Renal pelvis (tissue), 12 donors: ENCODE measurements at places on chromosomes 4 and X.

- no peak for DNase-seq
Observed at GRCh38 chrX:7088968-7089615, 58.4 kb upstream of the STS start.

DNA sequence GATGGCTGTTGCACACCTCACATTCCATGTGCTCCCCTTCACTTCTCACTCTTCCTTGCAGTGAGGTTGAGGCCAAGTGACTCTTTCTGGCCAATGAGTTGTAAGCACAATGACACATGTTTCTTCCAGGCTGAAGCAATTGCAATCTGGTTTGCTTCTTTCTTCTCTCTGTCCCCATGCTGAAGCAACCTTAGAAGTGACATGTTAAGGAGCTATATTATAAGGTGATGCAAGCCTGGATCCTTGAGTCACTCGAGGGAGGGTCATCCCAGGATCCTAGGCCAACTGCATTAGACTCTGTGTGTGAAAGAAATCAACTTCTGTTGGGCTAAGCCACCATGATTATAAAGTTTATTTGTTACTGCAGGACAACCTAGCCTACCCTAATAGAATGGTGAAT, 45.5 kb upstream of the HS3ST1 start:
- DNase-seq = no peak

DNA sequence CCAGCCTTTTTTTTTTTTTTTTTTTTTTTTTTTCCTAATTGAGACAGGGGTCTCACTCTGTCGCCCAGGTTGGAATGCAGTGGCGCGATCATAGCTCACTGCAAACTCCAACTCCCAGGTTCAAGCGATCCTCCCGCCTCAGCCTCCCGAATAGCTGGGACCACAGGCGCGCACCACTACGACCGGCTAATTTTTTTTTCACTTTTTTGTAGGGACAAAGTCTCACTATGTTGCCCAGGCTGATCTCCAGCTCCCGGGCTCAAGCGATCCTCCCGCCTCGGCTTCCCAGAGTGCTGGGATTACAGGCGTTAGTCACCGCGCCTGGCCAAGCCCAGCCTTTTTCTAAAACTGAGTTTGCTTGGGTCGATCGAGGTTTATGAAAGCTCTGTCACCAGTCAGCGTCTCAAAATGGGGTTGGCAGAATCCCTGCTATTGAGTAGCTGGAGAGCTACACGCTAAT, 1.3 kb upstream of the OTUD5 start:
- DNase-seq = no peak

DNA sequence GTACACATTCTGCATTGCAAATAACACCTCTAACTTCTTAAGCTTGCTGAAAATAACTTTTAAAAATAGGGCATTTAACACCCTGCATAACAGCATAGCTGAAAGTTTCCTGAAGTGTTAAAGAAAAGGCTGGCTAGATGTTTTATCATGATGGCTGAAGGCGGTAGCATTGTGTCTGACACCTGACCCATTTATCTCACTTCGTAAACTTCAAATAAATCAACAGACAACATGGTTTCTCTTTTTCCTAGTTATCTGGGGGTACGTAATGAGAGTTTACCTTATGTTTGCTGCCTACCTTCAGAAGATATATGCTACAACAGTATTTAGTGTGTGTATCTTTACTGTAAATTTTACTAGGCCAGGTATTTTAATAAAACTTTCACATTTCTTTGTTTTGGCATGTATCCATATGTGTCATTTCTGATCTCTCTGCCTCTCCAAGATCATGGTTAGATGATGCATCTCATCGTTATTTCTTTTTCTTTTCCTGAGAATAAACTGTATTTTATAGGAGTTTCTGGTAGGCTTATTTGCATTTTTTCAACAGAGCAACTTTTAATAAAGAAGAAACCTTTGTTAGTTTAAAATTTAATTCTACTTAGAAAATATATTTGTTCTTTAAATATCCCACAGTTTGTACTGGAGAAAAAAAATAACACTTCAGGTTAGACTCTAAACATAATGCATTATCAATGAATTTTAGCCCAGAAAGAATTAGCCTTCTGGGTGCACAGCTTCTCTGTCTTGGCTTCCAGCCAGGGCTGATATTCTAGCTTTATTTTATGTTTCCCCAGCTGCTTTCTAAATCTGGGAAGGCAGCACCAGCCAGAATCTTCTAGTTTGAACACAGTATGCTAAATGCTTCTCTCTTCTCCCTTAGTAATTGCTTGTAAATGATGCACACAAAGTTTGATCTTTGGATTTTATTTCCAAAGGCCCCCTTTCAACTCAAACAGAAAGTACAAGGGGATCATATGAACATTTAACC, 2.9 kb downstream of the NDST4 start:
- DNase-seq = peak; percentile 61

DNA sequence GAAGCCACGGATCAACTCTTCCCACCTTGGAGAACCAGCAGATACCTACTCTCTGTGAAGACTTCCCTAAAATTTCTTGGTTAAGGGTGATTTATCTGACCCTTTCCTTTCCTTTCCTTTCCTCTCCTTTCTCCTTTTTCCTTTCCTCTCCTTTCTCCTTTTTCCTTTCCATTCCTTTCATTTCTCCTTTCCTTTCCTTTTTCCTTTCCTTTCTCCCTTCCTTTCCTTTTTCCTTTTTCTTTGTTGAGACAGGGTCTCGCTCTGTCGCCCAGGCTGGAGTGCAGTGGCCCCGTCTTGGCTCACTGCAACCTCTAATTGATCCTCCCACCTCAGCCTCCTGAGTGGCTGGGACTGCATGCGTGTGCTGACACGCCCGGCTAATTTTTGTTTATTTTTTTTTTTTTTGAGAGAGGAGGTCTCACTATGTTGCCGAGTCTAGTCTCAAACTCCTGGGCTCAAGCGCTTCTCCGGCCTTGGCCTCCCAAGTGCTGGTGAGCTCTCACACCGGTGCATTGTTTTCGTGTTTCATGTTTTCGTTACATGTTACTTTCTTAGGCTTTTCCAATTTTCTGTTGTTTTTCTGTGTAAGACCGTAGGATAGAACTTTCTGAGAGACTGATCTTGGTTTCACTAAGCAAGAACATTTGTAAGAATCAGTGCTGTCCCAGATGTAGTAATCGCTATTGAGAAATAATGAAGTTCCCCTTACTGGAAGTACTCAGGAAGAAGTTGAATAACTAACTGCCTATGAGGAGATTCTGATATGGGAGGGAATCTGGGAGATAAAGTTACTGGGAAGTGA, 2.0 kb downstream of the TMEM165 start:
- DNase-seq = no peak

DNA sequence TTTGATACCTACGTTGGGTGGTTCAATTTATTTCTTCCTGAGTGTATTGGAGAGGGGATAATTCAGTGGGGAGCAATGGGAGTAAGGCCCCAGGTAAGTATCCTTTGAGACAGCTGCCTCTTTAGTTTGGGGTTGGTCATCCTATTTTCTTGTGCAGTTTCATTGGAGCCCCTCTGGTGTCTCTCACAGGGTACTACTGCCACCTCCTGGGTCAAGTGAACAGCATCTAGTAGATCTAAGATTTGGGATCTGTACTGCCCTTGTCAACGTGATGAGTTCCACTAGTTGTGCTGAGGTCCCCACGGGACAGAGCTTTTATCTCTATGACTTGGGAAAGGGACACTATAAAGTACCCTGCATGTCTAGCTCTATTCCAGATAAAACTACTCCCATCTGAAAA, 80.6 kb downstream of the PBDC1 start:
- DNase-seq = peak; percentile 15

- no peak for DNase-seq
Observed at GRCh38 chr4:152682143-152682941, 2.5 kb upstream of the TMEM154 start.

- DNase-seq = no peak
Observed at GRCh38 chr4:19675172-19675811, 576.4 kb upstream of the SLIT2 start.

- no peak for DNase-seq
Observed at GRCh38 chrX:65677954-65678469, 10.6 kb downstream of the MSN start.

DNA sequence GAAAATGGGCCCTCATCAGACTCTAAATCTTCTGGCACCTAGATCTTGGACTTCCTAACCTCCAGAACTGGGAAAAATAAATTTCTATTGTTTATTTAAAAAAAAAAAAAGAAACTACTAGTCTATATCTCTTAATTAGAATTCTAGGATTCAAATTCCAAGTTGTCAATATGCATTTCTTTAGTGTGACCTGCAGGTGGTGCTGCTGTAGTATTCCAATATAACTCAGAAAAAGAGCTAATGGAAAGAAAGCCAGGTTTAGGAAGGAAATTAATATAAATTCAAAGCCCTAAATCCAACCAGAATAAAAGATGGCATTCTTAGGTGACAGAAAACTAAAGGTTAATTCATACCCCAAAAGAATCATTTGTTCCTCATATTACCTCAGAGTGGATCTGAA, 80.0 kb upstream of the NALF2 start:
- DNase-seq = no peak

DNA sequence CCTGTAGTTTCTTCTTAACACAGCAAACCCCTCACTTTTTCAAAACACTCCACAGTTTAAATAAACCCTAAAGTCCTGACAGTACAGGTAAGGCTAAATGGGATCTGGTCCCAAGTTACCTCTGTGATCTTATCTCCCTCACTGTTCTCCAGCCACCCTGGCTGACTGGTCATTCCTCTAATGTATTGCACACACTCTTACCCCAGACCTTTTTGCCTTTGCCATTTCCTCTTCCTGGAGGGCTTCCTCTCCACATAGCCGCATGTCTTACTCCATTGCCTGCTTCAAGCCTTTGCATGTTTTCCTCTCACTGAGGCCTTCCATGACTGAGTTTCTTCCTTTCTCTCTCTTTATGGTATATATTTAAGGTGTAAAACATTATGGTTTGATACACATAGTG, 19.5 kb upstream of the ANXA3 start:
- DNase-seq = no peak

- no peak for DNase-seq
Observed at GRCh38 chr4:14269824-14270223, 642.3 kb upstream of the BOD1L1 start.

GRCh38 chr4:3219761-3220475, 29.0 kb upstream of the MSANTD1 start:
- no peak for DNase-seq

- DNase-seq = no peak
Observed at GRCh38 chrX:13752141-13752540, 17.6 kb downstream of the OFD1 start.

- no peak for DNase-seq
Observed at GRCh38 chr4:119825696-119826095, 197.1 kb upstream of the PDE5A start.

GRCh38 chr4:77917075-77917474, 54.4 kb downstream of the MRPL1 start:
- no peak for DNase-seq

GRCh38 chrX:13502590-13502989, 66.8 kb upstream of the EGFL6 start:
- DNase-seq = no peak

- no peak for DNase-seq
Observed at GRCh38 chrX:1398431-1399340, 6.8 kb upstream of the SLC25A6 start.

DNA sequence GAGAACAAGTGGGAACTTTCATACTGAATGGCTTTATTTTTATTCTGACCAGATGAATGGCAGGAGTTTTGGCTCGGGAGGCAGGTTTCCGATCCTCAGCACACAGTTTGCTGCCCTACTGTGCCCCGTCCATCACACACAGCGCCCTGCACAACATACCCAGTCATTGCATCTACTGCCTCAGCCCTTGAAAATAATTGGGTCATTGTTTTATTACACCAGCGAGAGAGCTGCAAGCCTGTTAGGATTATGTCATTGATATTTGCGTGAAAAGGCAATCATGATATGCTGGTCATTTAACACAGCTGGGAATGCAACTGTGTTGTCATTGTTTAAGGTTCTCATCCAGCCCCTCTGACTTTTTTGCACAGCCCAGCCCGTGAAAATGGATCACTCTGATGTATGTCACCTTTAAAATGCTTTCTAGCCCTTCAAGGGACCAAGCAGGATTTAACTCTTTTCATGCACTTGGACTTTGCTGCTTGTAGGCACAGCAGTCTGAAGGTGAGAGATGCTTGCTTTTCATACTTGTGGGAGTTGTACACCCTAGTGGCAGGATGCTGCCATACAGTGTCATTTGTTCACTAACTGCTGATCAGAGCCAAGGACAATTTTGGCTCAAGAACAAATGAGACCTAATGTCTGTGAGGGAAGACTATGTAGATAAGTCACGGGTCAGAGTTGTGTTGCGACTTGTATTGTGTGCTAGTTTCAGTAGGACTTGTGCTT, 62.3 kb downstream of the RTL9 start:
- no peak for DNase-seq

GRCh38 chr4:159463235-159463634, 360.4 kb downstream of the RAPGEF2 start:
- DNase-seq = no peak

- no peak for DNase-seq
Observed at GRCh38 chrX:39199429-39199828, 398.2 kb downstream of the MID1IP1 start.

DNA sequence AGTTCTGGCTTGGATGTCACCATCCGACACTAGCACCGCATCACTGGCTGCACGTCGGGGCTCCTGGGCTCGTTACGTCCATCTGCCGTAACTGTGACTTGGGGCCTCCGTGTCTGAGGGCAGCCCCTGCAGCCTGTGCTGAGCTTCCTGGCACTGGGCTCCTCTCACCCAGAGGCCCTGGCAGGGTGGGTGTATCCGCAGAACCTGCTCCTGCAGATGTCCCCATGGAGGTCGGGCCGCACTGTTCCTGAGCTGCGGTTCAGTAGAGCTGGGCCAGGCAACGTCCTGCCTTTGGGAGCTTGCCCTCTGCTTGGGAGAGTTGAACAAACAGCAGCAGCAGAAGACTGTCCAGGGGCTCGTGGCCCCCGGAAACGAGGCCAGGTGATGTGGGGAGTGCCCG, 71.4 kb downstream of the RGS12 start:
- no peak for DNase-seq
